ENCODE measurements at places on chromosomes 12 and 14.

- no peak for DNase-seq
These were observed 52.8 kb downstream of the FRMD6 start for GRCh38 chr14:51704545-51704944.

- no peak for DNase-seq
These were observed 43.3 kb upstream of the NT5DC3 start for GRCh38 chr12:103884316-103884715.

GRCh38 chr12:25422241-25422640, 130.8 kb downstream of the LMNTD1 start:
- DNase-seq, result no peak

GRCh38 chr14:96756745-96757144, 40.4 kb upstream of the VRK1 start:
- DNase-seq, result no peak

- DNase-seq, result no peak
These were observed 121.4 kb downstream of the KSR2 start for GRCh38 chr12:117847371-117847770.

DNA sequence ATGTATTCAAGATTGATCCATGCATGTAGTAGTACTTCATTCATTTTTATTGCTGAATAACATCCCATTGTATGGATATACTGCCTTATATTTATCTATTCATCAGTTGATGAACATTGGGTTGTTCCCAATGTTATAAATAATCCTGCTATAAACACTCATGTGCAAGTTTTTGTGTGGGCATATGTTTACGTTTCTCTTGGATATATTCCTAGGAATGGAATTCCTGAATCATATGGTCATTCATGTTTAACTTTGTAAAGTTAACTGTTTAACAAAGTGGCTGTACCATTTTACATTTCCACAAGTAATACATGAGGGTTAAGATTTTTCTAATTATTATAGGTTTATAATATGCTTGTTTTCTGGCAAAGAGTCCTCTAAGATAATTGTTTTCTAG, 1568.2 kb upstream of the SEL1L start:
- DNase-seq, result no peak

- no peak for DNase-seq
These were observed 155.1 kb upstream of the PRICKLE1 start for GRCh38 chr12:42744539-42745182.

- DNase-seq, result no peak
These were observed 36.3 kb upstream of the OAS1 start for GRCh38 chr12:112870267-112870980.

DNA sequence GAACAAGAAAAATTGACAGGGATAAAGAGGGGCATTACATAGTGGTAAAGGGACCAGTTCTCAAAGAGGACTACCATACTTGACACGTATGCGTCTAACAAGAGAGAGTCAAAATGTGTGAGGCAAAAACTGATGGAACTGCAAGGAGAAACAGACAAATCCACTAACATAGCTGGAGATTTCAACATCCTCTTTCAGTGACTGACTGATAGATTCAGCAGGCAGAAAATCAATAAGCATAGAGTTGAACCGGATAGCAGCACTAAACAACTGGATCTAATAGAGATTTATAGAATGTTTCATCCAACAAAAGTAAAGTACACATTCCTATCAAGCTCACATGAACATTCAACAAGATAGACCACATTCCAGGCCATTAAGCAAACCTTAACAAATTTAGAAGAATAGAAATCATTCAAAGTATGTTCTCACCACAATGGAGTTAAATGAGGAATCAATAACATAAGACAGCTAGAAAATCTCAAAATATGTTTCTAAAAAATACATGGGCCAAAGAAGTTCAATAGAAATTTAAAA, 16.1 kb upstream of the CRACR2A start:
- DNase-seq, result no peak

- peak; percentile 91 for DNase-seq
These were observed 37.3 kb upstream of the ATXN2 start for GRCh38 chr12:111636209-111636945.

DNA sequence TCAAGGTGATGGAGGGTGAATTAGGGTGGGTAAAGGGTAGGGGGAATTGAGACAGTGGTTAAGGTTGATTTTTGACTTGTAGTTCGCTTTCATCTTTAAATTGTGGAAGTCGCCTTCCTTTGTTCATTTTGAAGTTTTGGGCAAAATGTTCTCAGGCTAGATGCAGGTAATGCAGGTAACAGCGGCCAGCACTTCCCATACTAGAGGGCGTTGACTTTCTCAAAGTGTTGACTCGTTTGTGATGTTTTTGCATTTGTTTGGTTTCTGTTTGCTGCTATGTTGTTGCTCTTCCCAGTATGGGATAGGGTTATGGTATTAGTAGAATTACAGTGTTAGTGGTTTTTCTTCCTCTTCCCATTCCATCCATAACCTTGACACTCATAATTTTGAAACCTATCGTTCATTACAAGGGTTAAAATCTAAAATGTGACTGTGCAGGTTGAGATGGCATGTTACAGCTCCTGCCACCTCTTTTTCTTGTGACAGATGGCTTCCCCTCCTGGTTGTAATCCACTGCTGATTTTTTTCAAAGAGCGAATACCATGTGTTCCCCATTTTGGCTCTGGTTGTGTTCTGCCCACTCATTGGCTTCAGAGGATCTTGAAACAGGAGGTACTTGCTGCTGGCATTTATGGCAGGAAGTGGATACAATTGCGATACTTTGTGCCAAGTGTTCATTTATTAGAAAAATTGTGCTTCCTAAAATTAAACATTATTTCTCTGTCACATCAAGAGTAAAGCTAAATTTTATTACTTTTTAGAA, 57.1 kb downstream of the ERC1 start:
- DNase-seq, result no peak

DNA sequence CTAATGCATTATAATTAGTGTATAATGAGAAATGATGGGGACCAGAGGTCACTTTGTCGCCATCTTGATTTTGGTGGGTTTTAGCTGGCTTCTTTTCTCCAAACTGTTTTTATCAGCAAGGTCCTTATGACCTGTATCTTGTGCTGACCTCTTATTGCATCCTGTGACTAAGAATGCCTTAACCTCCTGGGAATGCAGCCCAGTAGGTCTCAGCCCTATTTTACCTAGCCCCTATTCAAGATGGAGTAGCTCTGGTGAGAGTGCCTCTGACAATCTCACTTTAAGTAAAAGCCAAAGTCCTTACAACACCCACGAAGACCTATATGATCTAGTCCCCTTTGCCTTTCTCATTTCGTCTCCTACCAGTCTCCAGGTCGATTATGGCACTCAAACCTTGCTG, 28.3 kb upstream of the STRAP start:
- DNase-seq, result no peak

DNA sequence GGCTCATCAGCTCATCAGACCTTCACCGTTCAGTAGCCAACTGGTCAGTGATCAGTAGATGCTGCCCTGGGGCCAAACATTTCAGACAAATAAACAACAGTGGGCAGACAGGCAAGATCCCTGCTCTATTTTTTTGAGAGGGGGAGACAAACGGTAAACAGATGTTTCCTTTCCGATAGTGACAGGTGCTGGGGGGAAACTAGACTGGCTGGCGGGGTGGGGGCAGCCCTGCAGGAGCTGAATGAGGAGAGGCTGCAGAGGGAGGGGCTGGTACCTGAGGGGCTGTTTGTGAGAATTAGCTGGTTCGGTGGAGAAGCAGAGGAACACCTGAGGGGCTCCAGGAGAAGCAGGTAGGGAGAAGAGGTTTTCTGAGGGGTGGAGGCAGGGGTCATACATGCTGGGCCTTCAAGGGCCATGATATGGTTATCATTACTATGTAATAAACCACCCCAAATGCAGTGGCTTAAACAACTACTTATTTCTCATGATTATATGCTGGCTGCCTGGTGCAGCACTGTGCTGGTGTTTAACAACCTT, 8.2 kb upstream of the GOLGA3 start:
- DNase-seq, result no peak
